ENCODE measurements at places on chromosomes 2 and 18.

GRCh38 chr2:12557688-12558087 lies 159.0 kb upstream of the TRIB2 start:
- DNase-seq, result no peak

- no peak for DNase-seq
Measured at GRCh38 chr2:134736167-134736880, 17.5 kb upstream of the TMEM163 start.

- no peak for DNase-seq
Measured at GRCh38 chr2:11572996-11573395, 39.2 kb downstream of the GREB1 start.

DNA sequence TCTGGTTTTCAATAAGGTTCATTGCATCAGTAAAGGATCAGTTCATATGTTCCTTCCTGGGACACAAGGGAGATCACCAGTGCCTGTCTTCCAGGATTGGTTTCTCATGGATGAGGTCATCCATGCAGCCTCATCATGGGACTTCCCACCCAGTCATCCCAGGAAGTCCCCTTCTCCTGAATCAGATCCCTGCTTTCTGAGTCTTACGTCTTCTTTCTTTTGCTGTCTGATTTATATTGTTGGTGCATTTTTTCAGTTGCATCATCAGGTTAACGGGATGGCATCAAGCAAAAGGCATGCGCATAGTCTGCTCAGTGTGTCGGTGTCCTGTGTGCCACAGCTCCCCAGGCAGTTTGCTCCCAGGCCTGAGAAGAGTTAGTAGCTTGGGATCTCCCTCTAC lies 105.9 kb downstream of the SOX11 start:
- no peak for DNase-seq

- DNase-seq, result peak; percentile 17
Measured at GRCh38 chr2:19312949-19313348, 45.5 kb downstream of the OSR1 start.

GRCh38 chr18:79934311-79935097 lies 16.9 kb downstream of the SLC66A2 start:
- no peak for DNase-seq

- no peak for DNase-seq
Measured at GRCh38 chr2:177272765-177273164, 8.2 kb upstream of the NFE2L2 start.

DNA sequence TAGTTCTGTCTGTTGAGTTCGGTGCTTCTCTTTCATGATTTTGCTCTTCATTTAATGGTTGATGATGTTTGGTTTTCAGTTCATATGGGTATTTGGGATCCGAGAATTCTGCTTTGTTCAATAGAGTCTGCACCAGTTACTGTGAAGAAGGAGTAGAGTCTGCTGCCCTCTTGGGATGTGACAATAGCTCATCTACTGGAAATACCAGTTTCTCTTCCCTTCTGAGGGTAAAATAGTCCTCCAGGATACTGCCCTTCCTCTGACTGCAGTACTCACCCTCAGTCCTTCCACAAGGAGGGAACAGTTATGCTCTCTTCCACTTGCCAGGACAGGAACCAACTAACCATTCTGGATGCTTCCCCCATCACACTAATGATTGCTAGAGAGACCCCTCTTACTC lies 12.5 kb upstream of the TNFAIP6 start:
- DNase-seq, result no peak

DNA sequence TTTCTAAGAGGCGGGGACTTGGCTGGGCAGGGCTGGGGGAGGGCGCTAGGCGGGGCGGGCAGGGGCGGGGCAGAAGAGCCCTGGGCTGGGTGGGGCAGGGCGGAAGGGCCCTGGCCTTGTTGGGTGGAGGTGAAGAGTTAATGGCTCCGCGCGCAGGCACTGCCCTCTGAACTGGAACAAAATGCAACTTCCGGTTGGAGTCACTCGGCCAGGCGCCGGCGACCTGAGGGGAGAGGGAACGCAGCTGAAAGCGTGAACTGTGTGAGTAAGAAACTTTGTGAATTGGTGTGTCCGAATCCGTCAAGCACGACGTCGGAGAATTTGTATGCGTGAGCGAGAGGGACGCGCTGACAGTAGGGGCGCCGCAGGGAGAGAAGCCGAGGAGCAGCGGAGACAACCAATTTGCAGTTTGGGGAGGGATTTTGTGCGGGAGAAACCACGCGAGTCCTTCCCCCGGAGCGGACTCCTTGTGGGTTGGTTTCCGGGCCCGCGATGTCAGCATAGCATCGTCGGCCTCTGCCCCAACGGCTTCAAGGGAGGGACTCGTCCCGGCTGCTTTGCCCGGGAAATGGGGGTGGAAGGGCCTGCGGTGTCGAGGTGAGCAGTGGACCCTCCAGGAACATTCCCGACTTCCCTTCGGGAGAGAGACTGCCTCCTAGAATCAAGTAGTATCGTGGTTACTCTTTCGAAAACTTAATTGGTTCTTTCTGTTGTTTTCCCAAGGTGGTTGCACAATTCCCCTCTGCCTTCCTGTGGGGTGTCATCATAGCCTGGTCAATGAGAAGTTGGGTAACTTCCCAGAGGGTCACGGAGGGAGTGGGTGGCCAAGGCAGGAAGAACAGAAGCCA lies at the start of gene TANK:
TSS of gene TANK (plus strand) at position 203 of the 848 bp plus-strand sequence. CDS start 19,235 bp downstream, outside the sequence.
- DNase-seq, result peak; percentile 95

- no peak for DNase-seq
Measured at GRCh38 chr2:108189316-108189715, 50.5 kb upstream of the SULT1C3 start.

DNA sequence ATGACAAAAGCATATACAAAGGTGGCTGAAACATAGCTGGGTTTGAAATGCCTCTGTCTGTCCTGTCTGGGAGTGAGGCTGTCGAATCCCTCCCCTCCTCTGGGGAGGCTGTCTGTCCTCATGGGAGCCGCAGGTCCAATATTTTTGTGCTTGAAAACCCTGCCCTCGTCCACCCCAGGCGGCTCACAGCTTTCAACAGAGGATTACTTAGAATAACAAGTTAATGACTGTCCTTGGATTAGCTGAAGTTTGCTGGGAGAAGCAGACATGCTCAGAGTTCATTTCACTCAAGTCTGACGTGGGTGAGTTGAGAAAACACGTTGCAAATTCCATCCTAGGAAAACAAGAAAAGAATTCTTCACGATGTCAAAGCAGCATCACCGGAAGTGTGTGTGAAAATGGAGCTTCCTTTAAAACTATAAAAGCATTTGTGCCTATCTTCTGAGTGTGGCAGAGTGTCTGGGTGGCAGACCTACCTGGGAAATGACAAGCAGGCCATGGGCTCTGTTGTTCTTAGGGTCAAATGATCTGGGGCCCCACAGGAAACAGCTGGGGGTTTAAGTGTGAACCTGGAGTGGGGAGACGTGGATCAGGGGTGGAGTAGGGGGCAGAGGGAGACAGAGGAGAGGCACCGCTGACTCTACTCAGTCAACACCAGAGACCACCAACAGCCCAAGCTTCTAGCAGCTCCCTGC lies 77.1 kb downstream of the DDX1 start:
- DNase-seq, result no peak

DNA sequence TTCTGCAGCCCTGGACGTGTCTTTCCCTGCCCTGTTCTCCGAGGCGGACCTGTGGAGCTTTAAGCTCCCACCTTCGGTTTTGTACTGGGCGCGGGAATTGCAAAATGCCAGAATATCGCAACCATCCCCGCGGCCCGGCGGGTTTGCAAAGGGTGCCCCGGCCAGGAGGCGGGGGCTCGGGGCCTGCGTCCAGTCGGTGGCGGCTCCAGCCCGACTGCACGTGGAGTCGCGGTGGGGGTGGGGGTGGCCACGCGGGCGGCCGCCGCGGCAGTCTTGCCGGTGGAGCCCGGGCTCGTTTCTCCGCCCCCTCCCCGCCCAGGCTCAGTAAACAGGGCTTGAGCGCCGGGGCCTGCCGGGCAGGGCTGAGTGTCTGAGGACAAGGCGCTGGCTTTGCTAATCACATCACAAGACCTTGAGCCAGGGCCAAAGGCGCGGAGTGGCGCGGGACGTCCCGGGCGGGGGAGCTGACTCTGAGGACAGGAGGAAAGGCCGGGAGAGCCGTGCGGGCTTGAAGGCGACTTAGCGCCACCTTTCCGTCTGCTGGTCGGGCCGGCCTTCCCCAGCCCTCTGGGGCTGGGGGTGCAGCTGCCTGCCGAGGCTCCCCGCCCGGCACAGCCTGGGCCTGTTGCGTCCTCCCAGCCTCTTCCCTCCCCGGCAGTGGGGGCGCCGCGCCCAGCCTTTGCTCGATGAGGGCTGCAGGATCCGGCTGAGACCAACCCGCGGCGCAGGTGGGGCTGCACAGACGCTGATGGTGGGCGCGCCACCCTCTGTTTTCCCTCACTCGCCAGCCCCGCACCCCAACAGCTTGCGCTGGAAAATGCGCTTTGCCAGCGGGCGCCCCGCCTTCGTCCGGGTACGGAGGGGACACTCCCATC lies 786 bp upstream of the ZFP36L2 start:
- DNase-seq, result peak; percentile 77

DNA sequence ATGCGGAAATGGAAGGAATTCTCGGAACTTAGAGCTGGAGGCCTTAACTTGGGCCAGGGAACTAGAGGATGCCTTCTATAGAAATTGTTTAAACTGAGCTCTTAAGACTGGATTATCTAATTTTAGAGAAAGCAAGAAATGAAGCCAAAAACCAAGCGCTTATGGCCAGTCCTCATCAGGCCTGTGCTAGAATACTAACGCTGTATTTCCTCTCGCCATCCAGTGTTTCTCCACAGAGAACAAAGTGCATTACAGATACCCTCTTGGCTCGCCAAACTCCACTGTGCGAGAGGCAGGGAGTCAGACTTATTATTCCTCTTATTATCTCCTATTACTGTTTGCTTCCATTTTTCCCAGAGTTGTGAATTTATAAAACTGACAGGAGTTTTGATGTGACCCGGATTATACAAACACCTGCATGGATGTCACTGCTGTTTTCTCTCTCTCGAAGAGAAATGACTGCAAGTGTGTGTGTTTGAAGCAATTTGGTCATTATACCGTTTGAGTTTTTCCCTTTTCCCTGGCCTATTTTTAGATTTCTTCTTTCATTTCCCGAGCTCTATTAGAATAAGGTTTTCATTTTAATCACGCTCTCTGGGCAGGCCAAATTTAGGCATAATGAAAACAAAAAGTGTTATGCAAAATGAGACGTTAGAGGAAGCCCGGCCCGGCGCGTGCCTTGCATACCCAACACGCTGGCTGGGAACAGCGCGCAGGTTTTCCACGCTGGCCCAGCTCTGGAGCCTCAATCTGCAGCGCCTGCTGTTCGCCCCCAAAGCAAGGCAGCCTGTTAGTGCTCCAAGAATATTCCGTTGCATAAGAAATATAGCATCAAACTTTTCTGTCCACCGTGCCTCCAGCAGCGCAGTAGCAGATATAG lies 103.3 kb downstream of the ALK start:
- DNase-seq, result no peak

DNA sequence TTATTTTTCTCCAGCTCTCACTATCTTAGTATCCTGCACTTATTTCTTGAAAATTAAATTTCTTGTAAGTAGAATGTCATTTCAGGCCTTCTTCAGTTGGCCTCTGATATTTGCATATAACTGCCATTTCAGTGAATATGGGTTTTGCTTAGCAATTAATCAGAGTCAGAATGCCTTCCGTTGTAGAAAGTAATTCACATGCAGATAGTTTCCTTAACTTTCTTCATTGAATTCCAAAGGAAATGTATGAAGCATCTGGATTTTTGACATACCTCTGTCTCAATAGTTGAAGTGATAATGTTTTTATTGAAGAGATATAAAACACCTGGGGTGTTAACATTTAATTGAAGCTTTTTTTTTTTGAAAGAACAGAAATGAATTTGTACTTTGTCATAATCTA lies 914.1 kb upstream of the NXPH2 start:
- DNase-seq, result no peak

- no peak for DNase-seq
Measured at GRCh38 chr2:128313091-128313836, 5.4 kb downstream of the HS6ST1 start.

DNA sequence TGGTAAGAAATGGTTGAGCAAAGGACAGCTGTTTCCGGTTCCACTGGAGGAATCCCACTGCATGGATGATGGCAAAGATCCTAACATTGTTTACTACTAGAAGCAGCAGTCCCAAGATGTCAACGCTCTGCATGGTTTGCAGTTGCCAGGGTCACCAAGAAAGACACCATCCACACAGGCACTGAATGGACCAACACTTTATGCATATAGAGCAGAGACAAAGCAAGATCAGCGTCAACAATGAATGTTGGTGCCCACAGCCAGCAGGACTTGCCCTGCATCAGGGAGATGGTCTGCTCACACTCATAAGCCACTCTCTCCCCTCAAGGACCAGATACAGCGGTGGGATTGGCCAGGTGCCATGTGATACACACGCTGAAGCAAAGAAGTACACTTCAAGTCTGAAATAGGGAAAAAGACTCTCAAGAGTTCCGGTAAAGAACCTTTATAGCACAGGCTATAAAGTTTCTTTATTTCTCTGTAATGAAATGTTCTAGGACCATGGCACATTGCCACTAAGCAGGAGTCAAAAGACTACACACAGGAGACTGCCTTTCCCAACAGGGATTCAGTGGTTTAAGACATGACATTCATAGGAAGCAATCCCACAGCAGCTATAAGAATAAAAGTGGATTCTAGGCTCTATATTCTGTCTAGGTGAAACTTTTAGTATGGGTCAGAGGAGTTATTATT lies 133.2 kb upstream of the EPHA4 start:
- DNase-seq, result no peak

- DNase-seq, result no peak
Measured at GRCh38 chr18:73947180-73947921, 200.3 kb downstream of the FBXO15 start.

GRCh38 chr2:211447548-211447947 lies 891.1 kb downstream of the CPS1 start:
- no peak for DNase-seq

- DNase-seq, result peak; percentile 67
Measured at GRCh38 chr2:55133467-55134315, 83.4 kb upstream of the RTN4 start.

GRCh38 chr2:9398881-9399780 lies 24.2 kb downstream of the ITGB1BP1 start:
- no peak for DNase-seq

DNA sequence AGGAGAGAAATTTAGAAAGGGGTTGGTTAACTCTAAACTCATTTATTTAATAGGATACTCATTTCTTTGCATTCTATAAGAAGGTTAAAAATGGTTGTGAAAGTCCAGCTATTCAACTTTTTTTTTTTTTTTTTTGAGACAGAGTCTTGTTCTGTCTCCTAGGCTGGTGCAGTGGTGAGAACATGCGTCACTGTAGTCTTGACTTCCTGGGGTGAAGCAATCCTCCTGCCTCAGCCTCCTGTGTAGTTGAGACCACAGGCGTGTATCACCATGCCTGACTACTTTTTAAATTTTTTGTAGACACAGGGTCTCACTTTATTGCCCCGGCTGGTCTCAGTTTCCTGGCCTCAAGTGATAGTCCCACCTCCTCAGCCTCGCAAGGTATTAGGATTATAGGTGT lies 11.9 kb downstream of the ELP2 start:
- no peak for DNase-seq

GRCh38 chr2:156064540-156064939 lies 268.0 kb downstream of the NR4A2 start:
- no peak for DNase-seq

DNA sequence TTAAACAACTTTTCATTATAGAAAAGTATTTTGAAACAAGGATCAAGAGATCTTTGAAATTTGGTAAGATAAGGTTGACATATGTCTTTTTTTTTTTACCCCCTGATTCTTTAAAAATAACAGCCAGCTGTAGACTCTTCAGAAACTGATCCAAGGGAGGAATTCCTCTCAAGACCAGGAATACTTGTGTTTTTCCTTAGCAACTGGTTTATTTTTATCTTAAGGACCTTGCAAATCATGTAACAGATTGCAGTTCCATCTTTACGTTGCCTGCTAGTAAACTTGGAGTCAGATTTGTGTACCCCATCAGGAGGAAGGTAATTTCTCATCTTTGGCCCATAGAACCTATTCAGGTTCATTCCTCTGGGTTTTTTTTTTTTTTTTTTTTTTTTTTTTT lies 71.6 kb downstream of the BOLA3 start:
- DNase-seq, result no peak
